Inflammatory macrophage (primary cell): ENCODE measurements at places on chromosomes 6 and 20.
A peak's percentile ranks its signal among the peaks of the same experiment; 100 is the strongest.

- peak; percentile 77 for DNase-seq
These were observed at the start of gene RAET1G for GRCh38 chr6:149922642-149923326. TSS of gene RAET1G (minus strand) at chr6:149923121. CDS start at chr6:149923010, 111 bp downstream.

DNA sequence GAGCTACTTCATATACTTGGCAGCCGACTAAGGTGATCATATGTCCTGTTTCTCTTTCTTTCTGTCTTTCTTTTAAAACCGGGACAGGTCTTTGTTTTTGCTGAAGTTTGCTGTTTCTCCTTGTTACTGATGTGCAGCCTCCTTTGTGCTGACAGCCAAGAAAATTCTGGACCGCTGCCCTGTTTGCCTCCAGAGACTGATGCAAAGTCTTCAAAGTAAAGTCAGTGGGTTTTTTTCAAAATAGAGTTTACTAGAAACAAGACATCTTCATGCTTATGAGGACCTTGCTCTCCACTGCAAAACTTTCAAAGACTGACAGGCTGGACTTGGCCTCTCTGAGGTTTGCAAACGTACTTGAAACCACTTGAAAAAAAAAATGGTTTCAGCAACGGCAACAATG lies 510.5 kb upstream of the MAP3K7 start:
- DNase-seq = no peak

DNA sequence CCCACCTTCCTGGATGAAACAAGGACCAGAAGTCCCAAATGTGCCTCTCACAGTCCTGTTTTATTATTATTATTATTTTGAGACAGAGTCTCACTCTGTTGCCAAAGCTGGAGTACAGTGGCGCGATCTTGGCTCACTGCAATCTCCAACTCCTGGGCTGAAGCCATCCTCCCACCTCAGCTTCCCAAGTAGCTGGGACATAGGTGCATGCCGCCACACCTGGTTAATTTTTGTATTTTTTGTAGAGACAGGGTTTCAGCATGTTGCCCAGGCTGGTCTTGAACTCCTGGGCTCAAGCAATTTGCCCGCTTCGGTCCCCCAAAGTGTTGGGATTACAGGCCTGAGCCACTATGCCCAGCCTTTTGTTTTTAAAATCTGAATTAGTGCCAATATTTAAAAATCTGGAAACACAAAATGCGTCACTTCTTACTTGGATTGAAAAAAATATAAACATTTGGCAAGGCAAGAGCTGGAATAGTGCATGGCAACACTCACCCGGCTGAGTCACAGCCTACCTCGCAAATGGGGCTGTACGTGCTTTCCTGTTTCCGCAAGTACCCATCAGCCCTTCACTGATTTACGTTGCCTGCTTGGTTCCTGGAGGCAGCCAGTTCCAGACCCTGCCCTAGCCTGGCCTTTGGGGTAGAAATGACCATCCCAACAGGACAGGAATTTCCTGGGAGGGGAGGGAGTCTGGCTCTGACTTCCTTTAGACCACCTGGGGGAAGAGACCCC lies 6.3 kb downstream of the SDCBP2 start:
- DNase-seq = peak; percentile 42

DNA sequence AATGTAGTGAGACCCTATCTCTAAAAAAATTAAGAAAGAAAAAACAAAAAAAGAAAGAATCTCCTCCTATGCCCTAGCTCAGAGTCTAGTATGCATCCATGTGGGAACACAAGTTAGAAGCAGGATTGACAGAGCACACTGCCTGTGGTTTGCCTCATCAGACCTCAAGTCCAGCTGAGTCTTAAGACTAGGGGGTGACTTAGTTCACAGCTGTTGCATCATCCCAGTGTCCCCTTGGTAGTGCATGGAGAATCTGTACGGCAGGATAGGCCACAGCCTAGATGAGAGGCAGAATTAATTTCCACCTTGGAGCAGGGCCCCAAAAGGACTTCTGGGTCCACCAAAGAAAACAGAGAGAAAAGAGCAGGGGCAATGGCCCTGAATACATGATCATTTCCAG lies 13.7 kb downstream of the PNPLA1 start:
- DNase-seq = peak; percentile 28

- DNase-seq = no peak
These were observed 505.3 kb upstream of the JAG1 start for GRCh38 chr20:11178946-11179654.
